ENCODE measurements at places on chromosomes 5 and 9.

DNA sequence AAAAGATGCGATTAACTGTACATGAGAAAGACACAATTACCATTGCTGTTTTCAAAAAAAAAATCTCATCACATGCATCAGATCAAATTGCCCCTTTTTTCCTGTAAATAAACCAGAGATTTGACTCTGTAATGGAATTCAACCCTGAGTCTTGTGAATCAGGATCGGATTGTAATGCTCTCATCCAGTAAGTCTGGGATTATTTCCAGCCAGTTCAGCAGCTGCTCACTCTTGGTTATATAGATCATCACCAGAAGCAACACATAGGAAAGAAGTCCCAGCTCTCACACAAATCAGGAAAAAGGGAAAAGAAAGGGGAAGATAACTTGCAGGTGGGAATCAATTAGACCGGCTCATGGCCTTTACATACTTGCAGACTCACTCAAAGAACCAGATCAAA lies 97.8 kb upstream of the SPOCK1 start:
- DNase-seq = no peak

GRCh38 chr5:39639618-39640089 lies 214.9 kb upstream of the DAB2 start:
- DNase-seq = no peak

GRCh38 chr5:107532169-107532878 lies 138.4 kb downstream of the EFNA5 start:
- DNase-seq = no peak

- no peak for DNase-seq
Observed at GRCh38 chr5:152094060-152094459, 169.4 kb upstream of the GLRA1 start.

DNA sequence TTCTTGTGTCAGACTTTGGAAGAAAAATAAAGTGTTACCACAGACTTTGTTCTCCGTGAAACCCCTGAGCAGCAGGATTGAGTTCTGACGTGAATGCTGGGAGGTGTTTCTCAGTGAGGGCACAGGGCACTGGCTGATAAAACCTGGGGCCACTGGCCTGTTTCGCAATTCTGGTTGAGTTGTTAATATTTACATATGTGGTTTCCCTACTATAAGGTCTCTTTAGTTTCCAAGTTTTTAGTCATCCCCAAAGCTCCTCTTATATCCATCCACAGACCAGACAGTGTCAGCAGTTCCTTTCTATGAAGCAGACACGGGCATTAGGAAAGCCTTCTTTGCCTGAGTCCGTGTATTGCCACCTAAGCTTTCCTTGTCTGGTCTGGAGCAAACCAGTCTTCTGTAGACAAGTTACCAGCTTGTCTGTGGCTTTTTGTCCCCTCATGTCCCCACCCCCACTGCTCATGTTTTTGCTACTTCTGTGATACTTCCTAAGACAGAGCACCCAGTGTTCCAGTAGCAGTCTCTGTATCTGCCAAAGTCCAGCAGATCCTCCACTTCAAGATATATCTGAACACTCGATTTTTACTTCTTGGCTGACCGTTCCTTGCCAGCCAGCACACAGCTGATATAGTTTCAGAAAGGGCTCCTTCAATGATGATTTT lies 42.0 kb downstream of the ACO1 start:
- no peak for DNase-seq

- DNase-seq = no peak
Observed at GRCh38 chr5:83009408-83009807, 67.8 kb downstream of the TMEM167A start.

DNA sequence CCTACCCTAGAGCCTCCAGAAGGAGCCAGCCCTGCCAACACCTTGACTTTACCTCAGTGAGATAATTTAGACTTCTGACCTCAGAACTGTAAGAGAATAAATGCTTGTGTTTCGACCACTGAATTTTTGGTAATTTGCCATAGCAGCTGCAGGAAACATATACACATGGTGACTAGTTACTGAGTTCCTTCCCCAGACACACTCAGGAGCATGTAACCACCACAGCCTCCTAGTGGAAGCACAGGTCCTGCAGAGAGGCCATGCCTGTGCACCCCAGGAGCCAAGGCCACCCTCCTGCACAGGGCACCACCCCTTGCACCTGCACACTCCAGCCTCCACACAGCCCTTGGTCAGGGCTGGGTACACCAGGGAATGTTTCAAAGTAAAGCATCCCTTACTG lies 7.6 kb upstream of the CAMSAP1 start:
- no peak for DNase-seq

GRCh38 chr5:93658044-93658443 lies 75.0 kb downstream of the NR2F1 start:
- DNase-seq = no peak

DNA sequence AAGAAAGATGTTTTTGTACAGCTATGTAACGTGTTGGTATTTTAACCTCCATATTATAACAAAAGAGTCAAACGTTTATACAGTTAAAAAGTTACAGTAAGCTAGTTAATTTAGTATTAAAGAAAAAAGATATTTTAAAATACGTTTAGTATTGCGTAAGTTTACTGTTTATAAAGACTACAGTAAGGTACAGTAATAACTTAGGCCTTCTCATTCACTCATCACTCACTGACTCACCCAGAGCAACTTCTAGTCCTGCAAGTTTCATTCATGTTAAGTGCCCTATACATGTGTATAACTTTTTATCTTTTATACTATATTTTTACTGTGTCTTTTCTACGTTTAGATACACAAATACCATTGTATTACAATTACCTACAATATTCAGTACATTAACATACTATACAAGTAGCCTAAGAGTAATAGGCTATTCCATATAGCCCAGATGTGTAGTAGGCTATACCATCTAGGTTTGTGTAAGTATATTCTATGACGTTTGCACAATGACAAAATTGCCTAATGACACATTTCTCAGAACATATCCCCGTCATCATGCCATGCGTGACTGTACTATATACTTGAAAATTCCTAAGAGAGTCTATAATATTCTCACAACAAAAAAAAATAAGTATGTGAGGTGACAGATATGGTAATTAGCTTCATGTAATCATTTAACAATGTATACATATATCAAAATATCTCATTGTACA lies 33.8 kb downstream of the ERP44 start:
- DNase-seq = no peak

- DNase-seq = no peak
Observed at GRCh38 chr5:119478781-119479180, 26.5 kb downstream of the HSD17B4 start.

- no peak for DNase-seq
Observed at GRCh38 chr9:97528529-97529230, 27.2 kb downstream of the TMOD1 start.
